ENCODE measurements at places on chromosomes 6 and 20. TPM values are rescaled to one million over a fixed set of nuclear protein-coding genes. Genes with fewer than 3 reads are reported as not detected.

DNA sequence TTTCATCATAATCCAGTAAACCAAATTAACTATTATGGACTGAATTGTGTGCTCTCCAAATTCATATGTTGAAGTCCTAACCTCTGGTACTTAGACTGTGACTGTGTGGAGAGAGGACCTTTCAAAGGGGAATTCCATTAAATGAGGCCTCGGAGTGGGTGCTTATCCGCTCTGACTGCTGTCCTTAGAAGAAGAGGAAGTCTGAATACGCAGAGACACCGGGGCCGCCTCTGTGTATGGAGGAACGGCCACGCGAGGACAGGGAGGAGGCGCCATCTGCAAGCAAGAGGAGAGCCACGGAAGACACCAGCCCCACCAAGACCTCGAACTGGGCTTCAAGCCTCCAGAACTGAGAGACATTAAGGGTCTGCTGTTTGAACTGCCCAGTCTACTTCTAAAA is 35.6 kb upstream of the RPS6KA2 start:
- H3K36me3 ChIP-seq, result no peaks in the 10 kb centered on the region
- no peaks in the 10 kb centered on the region for H3K4me1 ChIP-seq

ACSS1 gene
- 32.0 TPM for total RNA-seq

DNA sequence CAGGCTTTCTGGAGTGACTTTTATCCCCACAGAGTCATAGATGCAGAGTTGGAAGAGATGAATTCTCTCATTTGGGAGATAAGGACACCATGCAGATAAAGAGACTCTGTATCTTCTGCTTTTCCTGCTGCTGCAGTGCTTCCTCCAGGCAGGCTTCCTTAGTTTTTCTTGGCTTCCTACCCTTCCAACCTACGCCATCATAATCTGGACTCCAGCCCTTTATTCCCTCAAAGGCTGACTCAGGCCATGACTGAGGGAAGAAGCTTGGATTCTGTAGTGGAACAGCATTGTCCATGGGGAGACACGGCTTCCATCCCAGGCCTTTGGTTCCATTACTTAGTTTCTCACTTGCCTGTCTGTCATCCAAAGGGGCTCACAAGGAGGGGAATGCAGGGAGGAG is 6.5 kb upstream of the RNF24 start:
- H3K36me3 ChIP-seq, result no peaks in the 10 kb centered on the region
- H3K27me3 ChIP-seq, result no peaks in the 10 kb centered on the region
- no peak overlapping the region for H3K27ac ChIP-seq

GRCh38 chr6:106226676-106227075 is 98.9 kb downstream of the ATG5 start:
- H3K27me3 ChIP-seq, result no peaks in the 10 kb centered on the region
- no peaks in the 10 kb centered on the region for H3K36me3 ChIP-seq
- H3K4me1 ChIP-seq, result no peaks in the 10 kb centered on the region
- H3K4me3 ChIP-seq, result no peak overlapping the region
- H3K27ac ChIP-seq, result no peak overlapping the region

- no peaks in the 10 kb centered on the region for H3K36me3 ChIP-seq
- H3K4me1 ChIP-seq, result no peaks in the 10 kb centered on the region
- H3K27me3 ChIP-seq, result no peaks in the 10 kb centered on the region
- DNase-seq, result no peak
These were observed 108.3 kb downstream of the PSMB1 start for GRCh38 chr6:170444811-170445211.

RIPOR2 gene
- total RNA-seq, result 1.8 TPM

HMGN3 gene
- 30.3 TPM for total RNA-seq

- no peak overlapping the region for H3K27ac ChIP-seq
- H3K36me3 ChIP-seq, result no peaks in the 10 kb centered on the region
- no peaks in the 10 kb centered on the region for H3K4me1 ChIP-seq
These were observed 5.2 kb upstream of the SLC22A7 start for GRCh38 chr6:43292763-43293318.

- H3K27ac ChIP-seq, result no peak overlapping the region
- no peaks in the 10 kb centered on the region for H3K27me3 ChIP-seq
- no peak for DNase-seq
- H3K4me3 ChIP-seq, result no peak overlapping the region
These were observed 14.3 kb upstream of the SYNDIG1 start for GRCh38 chr20:24455081-24455480.

- H3K4me1 ChIP-seq, result no peaks in the 10 kb centered on the region
- no peak overlapping the region for H3K27ac ChIP-seq
- DNase-seq, result no peak
- H3K36me3 ChIP-seq, result no peaks in the 10 kb centered on the region
- no peaks in the 10 kb centered on the region for H3K27me3 ChIP-seq
These were observed 45.5 kb downstream of the SLC9A8 start for GRCh38 chr20:49858076-49858585.
